ENCODE measurements at places on chromosomes 2 and 18. TPM values are rescaled to one million over a fixed set of nuclear protein-coding genes. Genes with fewer than 3 reads are reported as not detected.

TNFAIP6 gene
- not detected for total RNA-seq

DLX2 gene
- 0.30 TPM for total RNA-seq

LRRTM4 gene
- not detected for total RNA-seq

RHOB gene
- total RNA-seq: 404 TPM

ARHGAP25 gene
- 9.8 TPM for total RNA-seq

SLC1A4 gene
- total RNA-seq: 39.5 TPM

WDR43 gene
- total RNA-seq: 56.3 TPM

SERPINB3 gene
- 21.2 TPM for total RNA-seq

TRIP12 gene
- 124 TPM for total RNA-seq

SRD5A2 gene
- not detected for total RNA-seq

RIT2 gene
- total RNA-seq: not detected
